Fibroblast of lung (primary cell): ENCODE measurements at places on chromosomes 3 and 15.

- no peak for DNase-seq
Observed at GRCh38 chr3:156010829-156011228, 109.5 kb upstream of the KCNAB1 start.

GRCh38 chr3:13066236-13066635 is 7.0 kb downstream of the IQSEC1 start:
- DNase-seq, result no peak

GRCh38 chr15:69462493-69463181 is 10.0 kb downstream of the RPLP1 start:
- DNase-seq, result peak; percentile 99

DNA sequence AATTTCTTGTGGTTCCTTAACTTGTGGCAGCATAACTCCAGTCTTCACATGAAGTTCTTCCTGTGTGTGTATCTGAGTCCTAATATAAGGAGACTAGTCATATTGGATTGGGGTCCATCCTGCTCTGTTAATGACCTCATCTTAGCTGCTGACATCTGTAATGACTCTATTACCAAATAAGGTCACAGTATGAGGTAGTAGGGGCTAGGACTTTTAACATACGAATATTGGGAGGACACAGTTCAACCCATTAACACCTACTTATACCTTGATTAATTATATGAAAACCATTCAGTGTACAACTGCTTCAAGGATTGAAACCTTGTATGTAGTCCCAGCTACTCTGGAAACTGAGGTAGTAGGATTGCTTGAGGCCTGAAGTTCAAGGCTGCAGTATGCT is 43.9 kb downstream of the OIP5 start:
- DNase-seq, result no peak

DNA sequence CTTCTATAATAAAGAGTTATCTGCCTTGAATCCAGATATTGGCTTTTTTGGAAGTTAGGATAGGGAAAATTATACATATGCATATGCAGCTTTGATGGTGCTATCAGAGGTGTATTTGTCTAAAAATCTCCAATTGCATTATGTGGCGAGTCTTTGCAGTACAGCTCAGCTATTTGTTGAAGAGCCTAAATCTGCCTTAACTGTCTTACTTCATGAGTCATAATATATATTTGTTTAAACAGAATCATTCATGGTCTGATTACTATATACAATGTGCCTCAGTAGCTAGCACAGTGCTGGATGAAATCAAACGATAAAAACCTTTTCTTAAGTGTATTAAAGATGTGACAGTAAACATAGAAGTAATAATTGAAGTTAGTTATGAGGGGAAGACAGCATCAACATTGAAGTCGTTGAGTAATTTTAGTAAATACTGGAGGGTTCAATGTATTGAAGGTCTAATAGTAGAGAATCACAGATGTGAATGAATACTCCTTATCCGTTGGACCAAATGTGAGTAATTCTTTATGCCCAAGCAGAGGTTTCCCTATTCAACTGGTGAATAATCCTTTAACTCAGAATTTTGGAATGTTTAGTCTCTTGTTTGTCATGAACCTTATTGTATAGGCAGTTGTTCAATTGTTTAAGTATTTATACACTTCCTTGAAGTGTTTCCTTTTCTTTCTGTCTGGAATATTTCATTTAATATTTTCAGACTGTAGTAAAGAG is 74.8 kb upstream of the NAALADL2 start:
- peak; percentile 35 for DNase-seq

DNA sequence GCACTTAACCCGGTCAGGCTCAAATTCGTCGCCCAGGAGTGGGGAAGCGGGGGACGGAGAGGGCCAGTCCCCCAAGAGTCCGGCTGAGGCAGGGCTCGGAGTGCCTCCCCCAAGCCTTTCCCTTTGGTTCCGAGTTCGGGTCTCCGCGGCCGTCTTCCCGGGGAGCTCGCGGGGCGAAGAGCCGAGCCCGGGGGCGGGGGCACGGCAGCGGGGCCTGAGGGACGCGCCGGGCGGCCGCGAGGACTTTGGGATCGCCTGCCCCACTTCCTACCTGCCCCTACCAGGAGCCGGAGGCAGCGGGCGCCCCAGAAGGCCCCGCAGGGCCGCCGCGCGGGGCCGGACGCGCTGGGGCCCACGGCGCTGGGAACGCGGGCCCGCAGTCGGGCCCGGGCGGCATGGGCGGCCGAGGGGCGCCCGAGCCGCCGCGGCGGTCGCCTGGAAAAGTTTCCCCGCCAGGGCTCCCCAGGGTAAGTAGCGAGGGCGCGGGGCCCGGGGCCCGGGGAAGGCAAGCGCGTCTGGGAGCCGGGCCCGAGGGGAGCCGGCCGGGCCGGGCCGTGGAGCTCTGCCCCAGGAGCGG is 2.8 kb downstream of the FURIN start:
- peak; percentile 26 for DNase-seq

GRCh38 chr15:65411465-65412071 is 11.2 kb downstream of the IGDCC4 start:
- no peak for DNase-seq

DNA sequence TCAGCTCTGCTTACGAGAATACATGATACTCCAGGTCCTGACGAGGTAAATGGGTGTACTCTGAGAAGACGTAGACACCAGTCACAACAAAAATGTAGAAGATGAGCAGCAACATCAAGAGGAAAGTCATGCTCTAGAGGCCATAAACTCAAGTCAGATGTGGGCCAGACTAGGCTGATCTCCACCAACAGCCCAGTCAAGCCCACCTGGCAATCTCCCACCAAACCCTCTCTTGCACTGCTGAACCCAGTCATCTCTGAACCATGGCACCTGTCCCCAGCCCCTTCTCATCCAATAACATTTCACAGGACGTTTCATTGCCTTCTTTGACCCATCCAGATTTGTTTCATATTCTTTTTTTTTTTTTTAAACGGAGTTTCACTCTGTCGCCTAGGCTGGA is 10.8 kb upstream of the PDIA3 start:
- no peak for DNase-seq
